T-helper 17 cell (primary cell): ENCODE measurements at places on chromosomes 5 and 9.

- no peak for DNase-seq
Measured at GRCh38 chr5:18736051-18736398, 1101.8 kb downstream of the TAF11L14 start.

DNA sequence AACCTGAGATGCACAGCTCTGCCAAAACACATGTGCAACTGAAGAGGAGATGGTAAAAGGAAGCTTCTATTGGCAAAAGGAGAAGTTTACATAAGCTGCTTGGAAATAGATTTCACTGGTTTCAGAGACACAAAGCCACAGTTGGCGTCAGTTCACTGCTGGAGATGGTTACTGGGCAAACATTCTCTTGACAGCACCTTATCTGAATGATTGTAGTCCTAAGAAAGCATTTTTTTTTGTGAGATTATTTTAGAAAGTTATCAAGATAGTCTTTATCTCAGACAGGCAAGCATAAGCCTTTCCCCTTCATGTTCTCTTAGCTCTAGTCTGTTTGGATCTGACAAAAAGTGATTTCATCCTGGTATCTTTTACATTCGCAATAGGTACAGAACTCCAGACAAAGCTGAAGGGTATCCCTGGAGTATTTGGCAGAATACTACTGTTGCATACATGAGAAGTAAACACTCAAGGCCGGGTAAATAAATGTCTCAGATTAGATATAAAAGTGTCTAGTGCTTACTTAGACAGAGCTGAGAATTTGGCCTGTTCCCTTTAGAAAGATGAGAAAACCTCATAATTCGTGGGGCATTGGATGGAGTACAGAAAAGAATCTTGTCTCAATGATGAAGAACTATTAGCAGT, 1668.0 kb upstream of the NUDT12 start:
- DNase-seq = no peak

DNA sequence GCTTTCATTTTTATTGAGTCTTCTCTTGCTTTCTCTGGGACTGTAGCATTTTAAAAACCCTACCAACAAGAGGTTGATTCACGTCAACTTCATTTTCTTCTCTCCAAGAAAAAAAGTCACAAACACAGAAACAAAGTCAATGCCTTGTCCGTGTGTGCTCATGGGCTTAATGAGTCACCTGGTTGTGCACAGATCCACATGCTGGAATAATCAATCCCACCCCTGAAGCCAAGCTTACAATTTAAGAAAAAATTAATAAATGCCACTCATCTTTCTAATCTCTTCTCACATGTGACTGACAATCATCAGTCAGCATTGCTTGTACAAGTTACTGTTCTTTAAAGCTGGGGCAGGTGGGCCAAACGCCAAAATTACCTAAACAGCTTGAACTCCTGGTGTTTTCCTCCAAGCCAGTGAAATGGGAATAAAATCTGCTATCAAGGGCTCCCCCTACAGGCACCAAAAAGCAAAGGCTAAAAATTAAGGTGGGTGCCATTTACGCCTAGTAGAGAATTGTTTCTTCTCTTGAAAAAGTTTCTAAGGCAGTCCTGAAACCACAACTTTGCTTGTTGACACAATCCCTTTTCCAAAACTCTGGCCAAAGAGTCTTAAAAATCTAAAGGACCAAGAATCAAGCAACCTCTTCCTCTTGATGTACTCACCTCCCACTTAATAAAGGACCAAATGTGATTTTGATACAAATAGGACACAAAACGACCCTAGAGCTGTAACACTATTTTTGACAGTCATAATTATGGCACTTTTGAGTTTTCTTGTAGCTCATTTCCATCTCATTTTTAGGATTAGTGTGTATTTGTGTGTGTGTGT, 21.3 kb downstream of the TRMO start:
- DNase-seq = no peak

DNA sequence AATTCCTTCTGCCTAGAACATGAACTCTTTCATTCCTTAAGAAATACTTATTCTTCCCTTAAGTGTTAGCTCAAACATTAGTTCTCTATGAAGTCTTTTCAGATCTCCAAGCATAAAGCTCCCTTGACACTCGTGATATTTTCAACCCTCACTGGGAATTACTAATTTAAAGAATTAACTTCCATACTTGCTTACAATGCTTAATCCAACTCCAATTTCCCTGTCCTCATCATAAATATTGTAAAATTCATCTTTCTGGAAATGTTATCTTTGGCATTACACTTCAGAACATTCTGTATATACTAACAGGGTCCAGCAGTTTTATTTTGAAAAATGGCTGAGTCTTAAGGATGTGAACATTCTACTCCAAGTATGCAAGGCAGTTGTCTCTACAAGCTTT, 7.2 kb downstream of the STARD4 start:
- DNase-seq = no peak

DNA sequence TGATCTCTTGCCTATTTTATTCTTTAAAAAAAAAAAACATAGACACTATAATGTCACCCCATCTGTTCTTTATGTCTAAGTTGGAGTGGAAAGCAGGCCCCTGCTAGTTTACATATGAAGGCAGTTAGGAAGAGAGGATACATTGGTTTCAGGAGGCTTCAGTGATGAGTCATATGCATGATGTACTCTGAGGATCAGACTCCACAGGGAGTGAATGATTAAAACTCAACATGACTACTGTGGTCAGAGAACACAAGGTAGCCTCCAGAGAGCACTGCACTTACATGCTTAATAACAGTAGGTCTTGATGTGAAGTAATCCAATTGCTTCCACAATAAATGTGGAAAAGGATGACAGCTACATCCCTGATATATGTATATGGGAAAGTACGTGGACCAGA, 22.7 kb upstream of the FSTL4 start:
- DNase-seq = no peak

- DNase-seq = peak; percentile 23
Measured at GRCh38 chr9:136629879-136630661, 32.6 kb upstream of the EGFL7 start.

GRCh38 chr9:90770927-90771326, 30.7 kb upstream of the SYK start:
- DNase-seq = no peak

GRCh38 chr5:177603631-177604030, 3.7 kb downstream of the B4GALT7 start:
- no peak for DNase-seq

- DNase-seq = no peak
Measured at GRCh38 chr5:141363952-141364660, at the start of gene PCDHGA5. Gene PCDHGA5 (plus strand): TSS chr5:141364162. CDS start chr5:141364331, 169 bp downstream.

- no peak for DNase-seq
Measured at GRCh38 chr5:65854925-65855324, 71.5 kb upstream of the ERBIN start.

DNA sequence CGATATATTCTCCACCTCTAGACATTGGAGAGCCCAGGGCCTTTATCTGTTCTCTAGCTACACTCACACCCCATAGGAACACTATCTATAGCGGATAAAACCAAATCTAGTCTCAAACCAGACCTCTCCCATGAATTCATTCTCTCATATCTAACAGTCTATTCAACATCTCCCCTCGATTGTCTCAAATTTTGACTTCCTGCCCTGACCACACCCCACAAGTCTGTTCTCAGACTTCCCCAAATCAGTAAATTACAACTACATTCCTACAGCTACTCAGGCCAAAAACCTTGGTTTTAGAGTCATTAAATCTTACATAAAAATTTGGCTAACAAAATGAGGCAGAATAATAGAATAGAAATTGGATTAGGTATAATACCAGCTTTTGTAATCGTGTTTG, 12.5 kb upstream of the SLC1A3 start:
- DNase-seq = no peak

- DNase-seq = no peak
Measured at GRCh38 chr5:101364469-101364868, 461.4 kb upstream of the ST8SIA4 start.

DNA sequence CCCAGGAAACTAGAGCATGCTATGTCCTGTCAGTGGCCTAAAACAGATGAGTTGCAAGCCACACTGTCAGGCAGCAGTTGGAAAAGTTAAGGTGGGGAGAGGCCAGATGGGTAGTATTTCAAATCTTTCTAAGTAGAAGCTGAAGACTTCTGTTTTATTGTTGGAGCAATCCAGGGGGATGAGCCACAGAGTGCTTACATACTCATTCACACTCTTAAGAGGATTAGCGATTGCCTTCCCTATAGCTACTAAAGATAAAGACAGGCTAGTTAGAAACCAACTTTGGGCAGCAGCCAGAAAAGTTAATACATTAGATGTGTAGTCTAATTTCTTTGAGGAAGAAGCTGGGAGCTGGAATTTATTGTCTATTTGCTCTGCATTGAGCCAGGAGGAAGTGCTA, 61.7 kb upstream of the ELAVL2 start:
- no peak for DNase-seq

GRCh38 chr5:148950471-148950863, 112.4 kb downstream of the SH3TC2 start:
- no peak for DNase-seq

DNA sequence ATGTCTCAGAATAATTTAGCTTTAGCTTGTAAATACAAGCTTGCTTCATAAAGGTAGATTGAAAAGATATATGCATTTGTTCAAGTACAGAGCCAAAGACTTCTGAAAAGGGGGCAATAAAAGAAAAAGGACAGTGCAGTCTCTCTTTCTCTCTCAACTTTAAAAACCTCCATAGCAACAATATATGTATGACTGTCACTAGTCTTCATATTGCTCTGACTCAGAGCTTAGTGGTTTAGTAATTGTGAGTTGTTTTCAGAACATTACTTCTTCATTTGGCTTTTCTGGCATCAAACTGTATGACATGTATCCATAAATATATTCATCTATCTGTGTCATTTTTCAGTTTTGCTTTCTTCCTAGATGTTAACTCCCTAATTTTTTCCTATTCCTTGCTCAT, 194.6 kb upstream of the KIF2A start:
- no peak for DNase-seq

DNA sequence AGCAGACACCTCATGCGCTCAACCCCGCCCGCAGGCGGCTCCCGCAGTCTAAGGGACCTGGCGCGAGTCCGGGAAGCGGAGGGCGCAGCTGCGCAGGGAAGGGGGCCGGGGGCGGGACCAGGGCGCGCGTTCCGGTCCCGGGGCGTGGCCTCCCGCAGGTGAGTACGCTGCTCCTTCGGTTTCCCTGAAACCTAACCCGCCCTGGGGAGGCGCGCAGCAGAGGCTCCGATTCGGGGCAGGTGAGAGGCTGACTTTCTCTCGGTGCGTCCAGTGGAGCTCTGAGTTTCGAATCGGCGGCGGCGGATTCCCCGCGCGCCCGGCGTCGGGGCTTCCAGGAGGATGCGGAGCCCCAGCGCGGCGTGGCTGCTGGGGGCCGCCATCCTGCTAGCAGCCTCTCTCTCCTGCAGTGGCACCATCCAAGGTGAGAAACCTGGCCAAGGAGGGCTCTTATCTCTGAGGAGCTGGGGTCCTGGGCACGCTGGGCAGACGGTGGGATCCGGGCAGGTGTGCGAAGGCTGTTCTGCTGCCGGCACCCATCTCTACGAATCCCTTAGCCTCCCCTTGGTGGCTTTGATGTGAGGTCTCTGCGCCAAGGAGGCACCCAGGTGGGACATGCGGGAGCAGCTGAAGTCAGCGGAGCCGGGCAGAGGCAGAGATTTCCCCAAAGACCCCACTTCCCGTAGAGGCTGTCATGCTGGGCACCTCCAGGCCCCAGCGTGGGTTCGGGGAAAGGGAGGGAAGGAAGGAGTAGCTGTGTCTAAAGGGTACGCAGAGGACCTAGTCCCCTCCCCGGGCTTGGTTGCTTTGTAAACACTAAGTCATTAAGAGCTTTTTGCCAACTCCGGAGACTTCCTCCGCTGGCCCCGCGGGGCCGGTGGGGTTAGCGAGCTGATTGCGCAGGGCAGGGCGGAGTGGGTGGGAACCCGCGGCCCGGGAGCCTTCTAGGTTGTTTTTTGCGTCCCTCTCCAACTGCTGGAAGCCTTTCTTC, at the start of gene F2RL1:
Gene F2RL1, plus strand, starts transcription at position 187 of the 988 bp plus-strand sequence. Its CDS starts 153 bp downstream, at position 340.
- DNase-seq = peak; percentile 55

DNA sequence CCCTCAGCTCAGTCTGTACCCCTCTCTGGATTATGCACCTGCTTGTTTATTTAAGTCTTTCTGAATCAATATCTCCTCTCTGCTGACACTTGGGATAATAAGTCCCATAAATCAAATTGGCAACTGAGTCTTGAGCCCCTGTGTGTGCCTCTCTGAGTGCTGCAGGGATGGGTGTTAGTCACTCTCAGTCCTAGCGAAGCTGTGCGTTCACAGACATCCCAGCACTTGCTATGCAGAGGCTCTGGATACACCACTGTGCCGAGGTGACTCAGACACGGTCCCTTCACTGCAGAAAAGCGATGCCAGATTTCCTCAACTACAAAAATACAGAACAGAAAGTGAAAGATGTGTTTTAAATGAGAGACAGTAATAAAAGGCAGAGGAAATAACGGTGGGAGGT, 4.1 kb upstream of the KCNMB1 start:
- no peak for DNase-seq

DNA sequence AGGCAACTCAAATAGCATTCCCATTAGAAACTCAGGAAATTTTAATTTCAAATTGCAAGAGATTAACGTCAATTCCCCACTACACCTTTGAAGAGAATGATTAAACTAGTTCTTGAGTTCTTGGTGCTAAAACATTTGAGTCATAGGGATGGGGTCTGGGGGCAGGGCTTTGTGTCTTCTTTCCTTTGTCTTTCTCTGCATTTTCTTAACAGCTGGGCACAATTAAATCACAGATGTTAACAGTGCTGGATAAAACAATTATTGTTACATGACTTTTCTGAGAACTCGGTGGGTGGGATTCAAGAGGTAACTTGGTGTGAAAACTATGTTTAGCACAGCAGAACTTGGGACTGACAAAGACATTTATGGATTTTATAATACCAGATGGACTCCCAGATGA, 351.9 kb upstream of the TNC start:
- DNase-seq = no peak

GRCh38 chr9:136981588-136982231, 1.1 kb upstream of the LCNL1 start:
- no peak for DNase-seq

DNA sequence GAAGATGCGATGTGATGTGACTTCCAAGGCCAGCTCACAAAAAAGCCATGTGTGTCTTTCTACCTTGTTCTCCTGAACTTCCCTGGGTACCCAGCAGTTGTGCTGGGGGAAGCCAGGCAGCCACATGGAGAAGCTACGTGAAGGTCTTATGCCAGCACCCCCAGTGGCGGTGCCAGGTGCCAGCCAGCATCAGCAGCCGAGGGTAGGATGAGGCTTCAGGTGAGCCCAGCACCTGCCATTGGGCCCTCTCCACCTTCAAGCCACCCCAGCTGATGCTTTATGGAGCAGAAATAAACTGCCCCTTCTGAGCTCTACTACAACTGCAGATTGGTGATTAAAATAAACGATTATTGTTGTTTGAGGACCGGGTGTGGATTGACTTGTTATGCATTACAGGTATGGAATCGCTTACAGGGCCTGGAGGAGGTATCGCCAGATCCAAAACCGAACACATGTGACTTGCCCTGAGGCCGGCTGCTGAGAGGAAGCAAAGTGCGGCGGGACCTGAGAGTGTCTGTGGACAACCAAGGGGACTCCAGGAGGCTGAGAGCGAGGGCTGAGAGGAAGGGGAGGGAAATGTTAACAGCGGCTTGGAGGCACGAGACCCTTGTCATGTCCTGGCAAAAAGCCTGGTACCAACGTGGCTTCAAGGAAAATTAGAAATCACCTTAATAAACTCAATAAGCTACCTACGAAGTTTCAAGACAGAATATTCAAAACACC, 36.0 kb upstream of the OLFM1 start:
- no peak for DNase-seq
